ENCODE measurements at places on chromosomes 2 and 18.

DNA sequence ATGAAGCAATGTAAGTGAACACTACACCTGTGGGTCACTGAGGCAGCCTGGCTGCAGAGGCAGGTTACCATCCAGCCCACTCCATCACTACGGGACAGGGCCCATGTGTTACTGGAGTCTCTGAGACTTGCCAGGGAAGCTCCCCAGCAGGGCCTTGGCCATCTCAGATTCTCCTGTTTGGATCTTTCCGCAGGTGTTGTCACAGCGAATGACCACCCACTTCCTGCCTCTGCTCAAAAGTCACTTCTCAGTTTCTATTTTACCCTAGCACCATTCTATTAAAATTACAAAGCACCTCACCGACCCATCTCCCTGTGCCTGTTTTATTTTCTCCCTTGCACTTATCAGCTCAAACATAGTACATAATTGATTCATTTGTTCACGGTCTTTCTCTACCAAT, 34.5 kb upstream of the L3MBTL4 start:
- no peak overlapping the region for H3K27ac ChIP-seq
- peaks cover 24% of the 10 kb centered on the region for H3K4me1 ChIP-seq
- H3K4me3 ChIP-seq = no peak overlapping the region
- no peak for DNase-seq
- no peaks in the 10 kb centered on the region for H3K36me3 ChIP-seq

- H3K27me3 ChIP-seq = peaks cover 4% of the 10 kb centered on the region
- no peak overlapping the region for H3K4me3 ChIP-seq
- H3K4me1 ChIP-seq = peaks cover 14% of the 10 kb centered on the region
- H3K36me3 ChIP-seq = no peaks in the 10 kb centered on the region
- H3K27ac ChIP-seq = no peak overlapping the region
- no peak for DNase-seq
Measured at GRCh38 chr2:205814039-205814364, 131.7 kb downstream of the NRP2 start.

GRCh38 chr2:56287508-56287907, 103.7 kb downstream of the CCDC85A start:
- H3K4me3 ChIP-seq = no peak overlapping the region
- H3K27ac ChIP-seq = peak overlapping the region; percentile 64
- no peaks in the 10 kb centered on the region for H3K36me3 ChIP-seq
- H3K4me1 ChIP-seq = peaks cover 12% of the 10 kb centered on the region

DNA sequence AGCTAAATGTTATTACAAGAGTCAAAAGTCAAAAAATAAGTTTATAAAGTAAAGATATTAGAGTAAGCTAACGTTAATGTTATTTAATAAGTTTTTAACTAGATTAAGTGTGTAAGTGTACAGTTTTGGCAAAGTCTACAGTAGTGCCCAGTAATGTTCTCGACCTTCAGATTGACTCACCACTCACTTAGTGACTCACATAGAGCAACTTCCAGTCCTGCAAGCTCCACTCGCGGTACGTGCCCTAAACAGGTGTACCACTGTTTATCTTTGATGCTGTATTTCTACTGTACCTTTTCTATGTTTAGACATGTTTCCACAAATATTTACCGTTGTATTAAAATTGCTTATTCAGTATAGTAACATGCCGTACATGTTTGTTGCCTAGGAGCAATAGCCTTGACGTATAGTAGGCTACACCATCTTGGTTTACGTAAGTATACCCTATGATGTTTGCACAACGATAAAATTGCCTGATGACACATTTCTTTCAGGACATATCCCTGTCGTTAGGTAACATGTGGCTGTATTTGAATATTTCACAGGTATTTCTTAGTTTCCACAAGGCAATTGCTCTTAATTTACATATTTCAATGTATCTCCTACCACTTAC, 1641.9 kb upstream of the PIK3C3 start:
- H3K27me3 ChIP-seq = no peaks in the 10 kb centered on the region
- no peak overlapping the region for H3K4me3 ChIP-seq
- DNase-seq = no peak
- no peak overlapping the region for H3K27ac ChIP-seq
- H3K4me1 ChIP-seq = no peaks in the 10 kb centered on the region

DNA sequence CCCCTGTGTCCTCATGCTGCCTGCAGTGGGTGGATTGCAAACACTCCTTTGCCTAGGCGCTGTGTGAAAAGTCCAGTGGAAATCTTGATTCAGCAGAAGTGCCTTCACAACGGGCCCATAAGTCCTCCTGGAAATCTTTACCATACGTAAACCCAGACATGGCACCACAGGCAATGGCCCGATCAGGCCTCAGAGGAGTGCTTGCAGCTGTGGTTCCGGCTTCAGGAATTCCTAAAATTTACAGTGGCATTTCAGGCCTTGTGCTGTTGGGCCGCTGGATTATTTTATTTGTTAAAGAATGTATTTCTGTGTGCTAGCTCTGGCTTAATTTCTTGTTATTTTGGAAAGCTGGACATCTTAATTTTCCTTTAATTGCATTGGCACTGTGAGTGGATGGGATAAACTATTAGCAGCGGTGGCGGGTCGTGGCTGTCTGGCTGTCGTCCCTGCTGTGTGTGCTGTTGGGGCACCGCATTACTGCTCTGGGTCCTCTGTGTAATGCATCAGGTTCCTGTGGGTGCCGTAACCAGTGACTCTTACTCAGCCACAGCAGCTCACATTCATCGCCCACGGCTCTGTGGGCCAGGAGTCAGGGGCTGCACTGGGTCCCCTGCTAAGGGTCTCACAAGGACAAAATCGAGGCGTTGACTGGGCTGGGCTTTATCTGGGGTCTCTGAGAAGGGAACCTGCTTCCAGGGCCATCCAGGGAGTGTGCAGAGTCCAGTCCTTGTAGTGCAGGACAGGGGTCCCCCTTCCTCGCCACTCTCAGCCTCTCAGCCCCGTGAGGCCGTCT, 73.1 kb downstream of the RTP5 start:
- H3K4me1 ChIP-seq = peaks cover 14% of the 10 kb centered on the region
- no peak overlapping the region for H3K4me3 ChIP-seq
- H3K36me3 ChIP-seq = no peaks in the 10 kb centered on the region
- peaks cover 31% of the 10 kb centered on the region for H3K27me3 ChIP-seq

- no peak overlapping the region for H3K4me3 ChIP-seq
- no peaks in the 10 kb centered on the region for H3K4me1 ChIP-seq
- DNase-seq = no peak
- peaks cover 20% of the 10 kb centered on the region for H3K36me3 ChIP-seq
- H3K27ac ChIP-seq = no peak overlapping the region
Measured at GRCh38 chr2:219149667-219150066, 10.9 kb downstream of the NHEJ1 start.

DNA sequence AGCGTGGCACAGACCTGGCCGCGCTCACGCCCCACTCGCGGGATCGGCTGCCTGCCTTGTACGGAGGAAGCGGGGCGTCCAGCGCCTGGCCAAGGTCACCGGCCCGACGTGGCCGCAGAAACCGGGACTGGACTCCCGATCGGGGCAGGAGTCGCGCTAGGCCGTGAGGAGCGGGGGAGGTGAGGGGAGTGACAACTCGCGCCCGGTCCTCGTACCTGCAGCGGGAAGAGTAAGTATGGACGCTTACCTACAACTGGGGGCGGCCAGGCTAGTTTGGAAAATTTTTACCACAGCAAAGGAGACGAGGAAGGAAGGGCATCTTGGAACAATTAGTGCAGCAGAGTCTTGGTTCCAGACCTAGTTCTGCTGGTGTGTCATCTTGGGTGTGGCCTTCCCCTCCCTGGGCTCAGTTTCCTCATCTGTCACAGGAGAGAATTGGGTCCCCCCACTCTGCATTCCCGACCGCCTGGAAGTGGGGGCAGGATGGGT, 693 bp downstream of the UBE2F start:
- H3K27me3 ChIP-seq = peaks cover 15% of the 10 kb centered on the region
- peak; percentile 46 for DNase-seq
- peak overlapping the region; percentile 85 for H3K4me3 ChIP-seq
- peaks cover 27% of the 10 kb centered on the region for H3K4me1 ChIP-seq
- H3K27ac ChIP-seq = no peak overlapping the region

GRCh38 chr18:23912356-23912755, 102.2 kb upstream of the TTC39C start:
- H3K36me3 ChIP-seq = no peaks in the 10 kb centered on the region
- peaks cover 10% of the 10 kb centered on the region for H3K27me3 ChIP-seq
- DNase-seq = no peak
- H3K4me3 ChIP-seq = no peak overlapping the region

DNA sequence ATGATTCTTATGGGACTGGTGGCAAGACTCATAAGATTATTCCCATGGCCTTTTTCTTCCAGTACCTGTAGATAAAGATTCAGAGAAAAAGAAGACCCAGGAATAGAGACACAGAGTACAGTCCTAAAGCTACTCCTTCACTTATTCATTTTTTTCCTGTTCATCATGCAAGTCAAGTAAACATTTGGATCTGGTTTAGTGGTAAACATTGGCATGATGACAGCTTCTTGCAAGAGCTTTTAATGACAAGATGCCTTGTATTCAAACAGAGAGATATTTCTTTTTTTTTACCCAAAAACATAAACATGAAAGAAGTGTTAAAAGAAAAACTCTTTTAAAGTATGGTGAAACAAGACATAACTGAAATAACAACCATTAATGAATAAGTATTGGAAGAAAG, 20.2 kb downstream of the CXCR2 start:
- DNase-seq = no peak
- peaks cover 56% of the 10 kb centered on the region for H3K27me3 ChIP-seq

GRCh38 chr18:79772865-79773696, 24.7 kb upstream of the KCNG2 start:
- DNase-seq = no peak
- no peak overlapping the region for H3K4me3 ChIP-seq

DNA sequence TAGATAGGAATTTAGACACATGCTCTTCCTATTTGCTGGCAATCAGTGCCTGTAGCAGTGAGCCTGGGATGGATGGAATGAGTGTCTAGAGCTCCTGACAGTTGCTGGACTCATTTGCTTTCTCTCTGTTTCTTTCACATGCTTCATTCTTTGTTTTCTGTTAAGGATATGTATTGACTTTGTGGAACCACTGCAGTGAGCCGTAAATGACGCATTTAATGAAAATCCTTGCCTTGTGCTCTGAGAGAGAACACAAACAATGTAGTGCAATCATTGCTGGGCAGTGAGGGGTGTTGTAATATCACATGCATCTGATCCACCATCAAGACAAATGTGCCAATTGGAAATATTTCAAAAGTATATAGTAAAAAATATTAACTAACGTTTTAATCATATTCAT, 25.2 kb upstream of the CDH20 start:
- H3K4me1 ChIP-seq = no peaks in the 10 kb centered on the region
- no peak for DNase-seq

- DNase-seq = no peak
- H3K27ac ChIP-seq = peak overlapping the region; percentile 15
- H3K4me1 ChIP-seq = peaks cover 13% of the 10 kb centered on the region
- no peak overlapping the region for H3K4me3 ChIP-seq
Measured at GRCh38 chr2:66748939-66749338, 314.0 kb downstream of the MEIS1 start.

DNA sequence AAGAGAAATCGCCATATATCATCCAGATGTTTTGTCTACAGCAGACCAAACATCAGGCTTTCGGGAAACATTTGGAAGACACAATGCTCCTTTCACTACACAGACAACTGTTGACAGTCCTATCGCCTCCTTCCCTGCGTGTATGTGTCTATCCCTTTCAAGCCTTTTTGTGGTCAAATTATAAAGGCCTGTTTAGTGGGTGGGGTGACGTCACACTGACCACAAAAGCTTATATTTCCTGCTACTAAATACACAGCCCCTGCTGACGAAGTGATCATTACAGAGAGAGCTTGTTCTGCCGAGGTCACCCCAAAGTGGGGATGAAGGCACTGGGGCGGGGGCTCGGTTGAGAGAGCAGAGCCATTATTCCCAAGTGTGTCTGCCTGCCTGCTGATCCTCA, 302.7 kb upstream of the TNP1 start:
- H3K4me3 ChIP-seq = no peak overlapping the region
- H3K27me3 ChIP-seq = peaks cover 6% of the 10 kb centered on the region
- peak overlapping the region; percentile 77 for H3K27ac ChIP-seq
- peaks cover 45% of the 10 kb centered on the region for H3K4me1 ChIP-seq
- no peak for DNase-seq

DNA sequence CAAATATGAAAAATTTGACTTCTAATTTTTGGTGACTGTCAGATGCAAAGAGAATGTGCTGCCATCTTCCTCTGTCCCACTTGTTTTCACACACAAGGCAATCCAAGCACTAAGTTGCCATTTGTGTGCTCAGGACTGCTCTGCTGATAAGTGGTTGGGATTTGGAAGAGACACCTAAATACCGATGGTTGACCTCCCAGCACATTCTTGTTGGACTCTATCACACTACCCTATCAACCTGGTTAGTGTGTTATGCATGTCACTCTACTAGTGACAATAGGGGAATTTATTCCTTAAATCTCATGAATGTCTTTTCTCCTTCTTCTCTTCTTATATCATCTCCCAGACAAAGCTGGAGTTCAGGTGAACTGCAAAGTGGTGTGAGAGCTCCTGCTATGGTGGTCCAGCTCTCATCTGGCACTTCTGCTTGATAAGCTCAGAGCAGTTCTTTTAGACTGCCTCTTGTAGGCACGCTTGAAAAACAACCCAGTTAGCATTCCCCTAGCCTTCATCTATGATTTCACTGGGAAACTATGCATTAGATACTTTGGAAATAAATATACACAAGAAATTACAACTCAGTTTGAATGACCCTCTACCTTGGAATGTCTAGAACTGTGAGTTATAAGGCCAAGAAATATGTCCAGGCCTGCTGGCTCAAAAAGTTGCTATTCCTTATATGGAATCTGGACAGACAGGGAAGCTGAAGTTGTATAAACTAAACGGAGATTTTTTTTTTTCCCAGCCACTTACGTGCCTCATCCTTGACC, 404.8 kb downstream of the MEIS1 start:
- H3K4me1 ChIP-seq = peaks cover 16% of the 10 kb centered on the region
- H3K27ac ChIP-seq = no peak overlapping the region
- DNase-seq = no peak

GRCh38 chr2:215554689-215555498, 119.0 kb upstream of the FN1 start:
- no peaks in the 10 kb centered on the region for H3K36me3 ChIP-seq
- DNase-seq = no peak
- H3K27ac ChIP-seq = no peak overlapping the region
- H3K4me3 ChIP-seq = no peak overlapping the region

DNA sequence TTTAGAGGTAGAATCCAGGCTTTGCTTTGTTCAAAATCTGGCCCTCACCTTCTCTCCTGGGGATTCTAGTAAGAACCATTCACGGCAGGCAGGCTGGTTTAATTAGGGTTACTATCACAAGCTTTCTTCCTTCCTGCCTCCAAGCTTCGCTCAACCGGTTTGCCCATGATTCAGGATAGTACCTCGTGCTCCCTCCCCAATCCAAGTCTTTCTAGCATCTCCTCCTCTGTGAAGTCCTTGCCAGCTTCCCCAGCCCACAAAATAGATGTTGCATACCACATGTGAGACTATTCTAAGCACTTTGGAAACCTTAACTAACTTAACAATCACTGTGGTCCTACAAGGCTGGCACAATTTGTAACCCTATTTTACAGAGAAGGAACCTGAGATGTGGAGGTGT, 135.1 kb downstream of the SOCS6 start:
- no peak overlapping the region for H3K27ac ChIP-seq
- peaks cover 59% of the 10 kb centered on the region for H3K4me1 ChIP-seq
- DNase-seq = no peak
- no peaks in the 10 kb centered on the region for H3K36me3 ChIP-seq
- no peak overlapping the region for H3K4me3 ChIP-seq

Data from nephron progenitor cell (in vitro differentiated cells).